ENCODE measurements at places on chromosomes 1 and 21. TPM values are rescaled to one million over a fixed set of nuclear protein-coding genes. Genes with fewer than 3 reads are reported as not detected.

GRCh38 chr1:67347688-67348472 lies 40.2 kb downstream of the IL12RB2 start:
- no peak for DNase-seq

- DNase-seq = peak; percentile 46
Measured at GRCh38 chr1:25568834-25569596, 25.6 kb downstream of the LDLRAP1 start.

- DNase-seq = no peak
Measured at GRCh38 chr1:193014400-193014799, 44.8 kb downstream of the UCHL5 start.

- DNase-seq = no peak
Measured at GRCh38 chr1:239558991-239559390, 172.6 kb downstream of the CHRM3 start.

DNA sequence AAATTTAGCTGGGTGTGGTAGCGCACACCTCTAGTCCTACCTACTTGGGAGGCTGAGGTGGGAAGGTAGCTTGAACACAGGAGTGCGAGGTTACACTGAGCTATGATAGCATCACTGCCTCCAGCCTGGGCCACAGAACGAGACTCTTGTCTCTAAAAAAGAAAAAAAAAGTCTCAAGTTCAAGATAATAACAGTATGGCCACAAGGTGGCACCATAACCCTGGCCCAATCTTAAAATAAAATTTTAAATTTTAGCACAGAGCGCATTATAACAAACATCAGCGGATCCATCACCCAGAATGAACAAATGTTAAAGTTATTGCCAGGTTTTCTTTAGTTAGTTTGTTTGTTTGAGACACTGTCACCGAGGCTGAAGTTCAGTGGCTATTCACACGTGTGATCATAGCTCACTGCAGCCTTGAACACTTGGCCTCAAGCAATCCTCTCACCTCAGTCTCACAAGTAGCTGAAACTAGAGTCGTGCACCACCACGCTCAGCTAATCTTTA lies 2.9 kb upstream of the HTR6 start:
- no peak for DNase-seq

DNA sequence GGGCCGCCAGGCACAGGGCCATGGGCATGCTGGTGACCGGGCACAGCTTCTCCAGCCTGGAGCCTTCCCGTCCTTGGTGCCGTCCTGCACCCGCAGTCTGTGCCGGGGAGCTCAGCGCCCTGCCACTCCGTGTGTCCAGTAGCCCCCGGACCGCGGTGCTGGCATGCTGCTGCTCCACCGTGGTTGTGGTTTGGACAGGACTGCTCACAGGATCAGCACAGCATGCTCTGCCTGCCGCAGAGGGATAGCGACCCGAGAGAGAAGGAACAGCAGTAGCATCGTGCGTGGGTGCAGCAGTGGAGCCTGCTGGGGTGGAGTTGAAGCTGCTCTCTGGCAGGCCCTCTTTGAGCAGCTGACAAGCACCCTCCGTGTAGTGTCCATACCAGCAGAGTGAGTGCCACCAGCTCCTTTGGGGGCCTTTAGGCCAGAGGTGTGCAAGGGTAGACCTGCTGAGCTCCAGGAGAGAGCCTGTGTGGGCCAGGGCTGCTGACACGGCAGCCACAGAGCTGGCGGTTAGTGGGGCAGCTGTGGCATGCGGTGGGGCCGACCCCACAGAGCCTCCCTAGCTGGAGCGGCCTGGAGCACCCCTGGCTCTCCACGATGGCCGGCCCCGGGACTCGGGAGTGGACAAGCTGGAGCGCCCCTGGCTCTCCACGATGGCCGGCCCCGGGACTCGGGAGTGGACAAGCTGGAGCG lies 6.4 kb upstream of the PCBP3 start:
- no peak for DNase-seq

GRCh38 chr1:193355178-193355577 lies 168.8 kb upstream of the B3GALT2 start:
- DNase-seq = no peak

- no peak for DNase-seq
Measured at GRCh38 chr21:24290151-24290833, 1317.0 kb downstream of the MRPL39 start.

GRCh38 chr21:46326110-46326703 lies 2.3 kb downstream of the PCNT start:
- no peak for DNase-seq

DNA sequence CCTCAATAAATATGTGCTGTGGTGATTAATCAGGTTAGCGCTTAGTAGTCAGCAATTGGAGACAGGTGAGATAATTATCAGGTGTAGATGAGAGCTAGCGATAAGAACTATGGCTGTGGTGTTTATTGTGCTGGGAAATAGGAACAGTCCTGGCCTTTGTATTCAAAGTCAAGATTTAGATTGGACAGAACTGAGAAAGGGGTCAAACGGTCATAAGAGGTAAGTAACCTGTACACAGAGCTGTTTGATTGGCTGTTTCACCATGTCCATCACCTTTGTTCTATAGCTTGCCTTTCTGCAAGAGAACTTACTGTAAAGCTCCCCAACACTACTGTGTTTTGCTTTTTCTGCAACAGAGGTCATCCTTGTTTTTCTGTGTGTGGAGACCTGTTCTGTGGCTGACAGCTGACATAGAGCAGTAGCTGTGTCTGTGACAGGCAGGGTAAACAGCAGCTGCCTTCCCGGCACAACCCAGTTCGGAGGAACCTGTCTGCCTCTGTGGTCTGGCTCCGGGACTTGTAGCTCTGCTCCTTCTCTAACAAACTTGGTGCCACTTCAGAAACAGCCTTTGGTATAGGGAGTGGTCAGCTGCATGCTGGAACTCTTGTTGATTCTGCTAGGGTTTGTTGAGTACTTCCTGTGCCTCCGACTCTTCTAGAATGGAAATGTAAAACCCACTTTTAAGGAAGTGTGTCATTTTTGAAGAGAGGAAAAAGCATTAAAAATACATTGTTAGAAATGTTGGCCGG lies 21.1 kb upstream of the CDC42 start:
- no peak for DNase-seq

DNA sequence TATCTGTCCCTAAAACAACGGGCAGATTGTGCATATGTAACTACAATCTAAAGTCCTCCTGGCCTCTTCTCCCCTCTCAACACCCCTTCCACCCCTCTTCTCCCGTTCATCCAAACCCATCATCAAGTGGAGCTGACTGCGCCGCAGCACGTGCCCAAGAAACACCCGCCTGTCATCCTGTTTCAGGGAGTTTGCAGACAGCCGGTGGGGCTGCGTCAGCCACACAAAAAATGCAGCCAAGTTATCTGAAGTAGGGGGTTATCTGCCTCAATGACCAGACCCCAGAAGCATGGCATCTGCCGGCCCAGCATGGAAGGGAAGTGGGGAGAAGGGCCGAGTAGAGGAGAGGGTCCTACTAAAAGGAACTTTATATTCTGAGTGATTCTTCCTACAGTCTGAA lies 49.0 kb downstream of the GPR161 start:
- no peak for DNase-seq

- no peak for DNase-seq
Measured at GRCh38 chr1:10900691-10901090, 104.2 kb upstream of the CASZ1 start.

- DNase-seq = no peak
Measured at GRCh38 chr1:52542085-52542688, 10.7 kb downstream of the TUT4 start.

- no peak for DNase-seq
Measured at GRCh38 chr1:9314111-9314510, 21.4 kb downstream of the SPSB1 start.

DNA sequence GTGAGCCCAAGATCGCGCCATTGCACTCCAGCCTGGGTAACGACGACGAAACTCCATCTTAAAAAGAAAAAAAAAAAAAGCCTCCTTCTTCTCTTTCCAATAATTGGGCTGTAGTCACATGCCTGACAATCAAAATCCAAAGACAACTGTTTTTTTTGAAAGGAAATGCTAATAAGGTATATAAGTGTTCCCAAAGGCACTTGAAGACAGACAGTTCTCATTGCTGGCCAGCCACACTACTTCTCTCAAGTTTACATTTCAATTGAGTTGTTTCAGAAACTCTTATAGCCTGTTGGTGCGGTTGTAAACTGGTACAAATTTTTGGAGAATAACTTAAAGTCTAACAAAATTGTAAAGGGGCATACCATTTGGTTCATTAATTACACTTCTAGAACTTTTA lies 23.3 kb downstream of the GATAD2B start:
- DNase-seq = no peak

DNA sequence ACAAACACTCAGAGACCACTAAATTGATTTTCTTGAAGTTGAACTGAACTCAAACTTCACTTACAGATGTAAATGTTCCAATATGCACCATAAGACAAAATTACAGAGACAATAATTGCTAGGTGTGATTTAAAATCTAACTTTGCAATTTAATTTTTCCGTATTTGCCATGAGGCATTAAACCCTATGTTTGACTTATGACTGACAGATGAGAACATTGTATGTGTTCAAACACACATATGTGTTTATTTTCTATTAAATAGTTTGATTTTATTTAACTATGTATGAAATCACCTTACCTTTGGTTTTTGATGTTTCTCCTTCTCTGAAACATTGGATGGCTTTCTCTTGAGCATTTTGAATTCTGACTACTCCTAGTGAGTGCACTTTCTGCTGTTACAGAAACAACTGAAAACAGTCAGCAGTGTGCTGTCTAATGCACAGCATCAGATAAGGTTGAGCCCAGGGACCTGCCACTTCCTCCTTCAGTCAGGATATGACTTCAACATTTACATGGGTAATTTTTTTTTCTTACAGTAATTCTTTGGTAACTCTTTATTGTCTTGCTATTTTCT lies at the start of gene SAMSN1:
TSS of gene SAMSN1 (minus strand) at position 410 of the 575 bp plus-strand sequence. CDS start at position 356, 54 bp downstream.
- no peak for DNase-seq

GRCh38 chr1:34166625-34167361 lies 1.8 kb upstream of the CSMD2 start:
- no peak for DNase-seq

GRCh38 chr1:176466514-176466913 lies 3.5 kb downstream of the PAPPA2 start:
- no peak for DNase-seq

GRCh38 chr1:158020259-158020885 lies 26.9 kb downstream of the KIRREL1 start:
- no peak for DNase-seq

GRCh38 chr1:62321446-62321845 lies 2.2 kb upstream of the KANK4 start:
- no peak for DNase-seq

DNA sequence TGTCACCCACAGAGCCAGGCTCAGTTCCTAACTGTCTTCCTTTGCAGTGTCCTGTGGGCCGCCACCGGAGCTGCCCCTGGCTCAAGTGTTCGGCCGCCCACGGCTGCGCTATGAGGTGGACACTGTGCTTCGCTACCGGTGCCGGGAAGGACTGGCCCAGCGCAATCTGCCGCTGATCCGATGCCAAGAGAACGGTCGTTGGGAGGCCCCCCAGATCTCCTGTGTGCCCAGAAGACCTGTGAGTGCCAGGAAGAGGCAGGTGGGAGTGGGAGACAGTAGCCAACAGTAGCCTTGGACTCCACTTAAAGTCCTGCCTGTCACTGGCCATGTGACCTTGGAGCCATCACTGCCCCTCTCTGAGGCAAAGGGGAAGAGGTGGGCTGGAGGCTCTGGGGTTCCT lies 16.6 kb downstream of the BCAN start:
- DNase-seq = no peak

- DNase-seq = no peak
Measured at GRCh38 chr1:39104158-39105060, 78.3 kb downstream of the NDUFS5 start.

DNA sequence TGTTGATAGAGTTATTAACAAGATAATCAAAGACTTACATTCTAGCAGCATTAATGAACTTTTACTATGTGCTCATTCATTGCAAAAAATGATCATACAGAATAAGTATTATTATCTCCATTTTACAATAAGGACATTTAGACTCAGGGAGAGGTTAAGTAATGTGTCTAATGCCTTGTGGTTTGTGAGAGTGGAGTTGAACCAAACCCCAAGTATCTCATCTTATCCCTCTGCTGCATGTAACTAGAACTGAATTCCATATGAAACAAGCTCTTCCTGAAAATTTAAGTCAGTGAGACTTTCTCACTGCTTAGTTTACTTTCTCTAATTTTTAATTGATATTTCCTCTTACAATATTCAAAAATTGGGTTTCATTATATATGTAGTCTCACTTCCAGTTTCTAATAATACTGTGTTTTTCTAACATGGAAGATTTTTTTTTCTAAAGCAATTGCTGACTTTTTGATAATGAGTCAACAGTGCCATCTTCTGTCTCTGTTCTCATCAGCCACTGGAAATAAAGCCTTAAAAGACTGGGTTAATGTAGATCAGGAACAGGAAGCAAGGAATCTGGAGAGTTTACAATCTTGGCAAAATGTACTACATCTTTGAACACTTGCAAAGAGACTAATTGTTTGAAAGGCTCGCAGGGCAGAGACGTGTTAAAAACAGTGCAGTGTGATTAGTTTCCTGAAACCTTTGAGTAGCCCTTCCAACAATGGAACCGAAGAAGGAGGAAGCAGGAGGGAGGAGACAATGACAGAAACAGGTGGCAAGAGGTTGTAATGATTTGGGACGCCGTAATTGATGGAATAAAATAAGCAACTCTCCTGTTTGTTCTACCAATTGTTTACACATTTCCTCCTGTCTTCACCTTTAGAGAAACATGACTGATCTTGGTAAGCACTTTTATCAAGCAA lies 567.6 kb downstream of the MRPL39 start:
- DNase-seq = no peak

DNA sequence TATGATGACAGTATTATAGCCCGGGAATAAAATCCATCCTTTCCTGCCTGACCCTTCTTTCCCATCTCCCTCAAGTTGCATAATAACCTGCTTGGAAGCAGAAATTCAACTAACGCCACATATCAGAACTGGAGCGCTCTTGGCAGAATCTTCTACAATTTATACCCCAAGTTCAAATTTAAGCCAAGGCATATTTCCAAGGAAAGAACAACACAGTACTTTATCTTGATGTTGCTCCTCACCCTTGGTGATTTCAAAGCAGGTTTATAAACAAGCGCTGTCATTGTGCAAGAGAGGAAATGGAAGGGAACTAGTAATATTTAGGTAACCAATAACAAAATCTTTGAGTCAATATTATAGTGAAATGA lies 38.0 kb upstream of the PTGFRN start:
- no peak for DNase-seq

DNA sequence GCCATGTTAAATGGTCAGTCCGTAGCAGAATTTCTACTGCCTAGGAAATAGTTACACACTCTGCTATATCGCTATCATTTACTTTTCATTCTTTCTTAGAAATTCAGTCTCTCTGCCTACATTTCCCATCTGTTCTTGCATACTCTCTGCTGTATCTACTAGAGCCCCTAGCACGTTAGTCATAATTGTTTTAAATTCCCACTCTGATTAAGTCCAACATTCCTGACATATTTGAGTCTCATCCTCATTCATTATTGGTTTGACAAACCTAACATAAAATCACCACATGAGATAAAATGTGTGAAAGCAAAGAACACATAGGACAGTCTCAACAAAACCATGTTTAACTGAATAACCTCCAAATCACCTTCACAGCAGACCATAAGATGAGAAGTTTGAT lies 513.6 kb downstream of the PLPP3 start:
- DNase-seq = no peak

Gene NME7
- total RNA-seq = 20.4 TPM

Gene IFI44L
- 18.7 TPM for total RNA-seq

Gene LBR
- total RNA-seq = 51.7 TPM

Gene SLC37A1
- 6.6 TPM for total RNA-seq

Gene ZNF695
- total RNA-seq = not detected

Gene CHD1L
- 50.8 TPM for total RNA-seq

Gene OR2T11
- total RNA-seq = not detected

Gene TAGLN2
- 352 TPM for total RNA-seq

Gene RHOU
- 37.7 TPM for total RNA-seq

Gene GPX7
- total RNA-seq = 25.9 TPM

Gene CAMK2N1
- 7.3 TPM for total RNA-seq
